ENCODE measurements at places on chromosomes 4 and X.

- DNase-seq, result no peak
Measured at GRCh38 chr4:80073473-80074008, 512 bp upstream of the ANTXR2 start.

DNA sequence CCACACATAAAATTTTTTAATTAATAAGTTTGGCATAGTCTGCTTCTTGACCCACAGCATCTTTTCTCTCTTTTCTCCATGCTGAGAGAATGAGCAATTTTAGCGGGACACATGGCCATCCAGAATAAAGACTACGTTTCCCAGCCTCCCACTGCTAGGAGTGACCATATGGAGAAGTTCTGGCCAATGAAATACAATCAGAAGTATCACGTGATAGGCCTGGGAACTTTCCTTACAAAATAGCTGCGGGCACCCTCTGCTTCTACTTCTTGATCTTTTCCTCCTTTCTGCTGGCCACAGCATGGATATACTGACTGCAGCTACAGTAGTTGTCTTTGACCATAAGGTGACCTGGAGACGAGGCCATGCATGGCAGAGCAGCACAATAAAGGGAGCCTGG, 348.0 kb downstream of the BCOR start:
- DNase-seq, result no peak

- no peak for DNase-seq
Measured at GRCh38 chrX:45845142-45845541, 644.5 kb upstream of the DIPK2B start.

GRCh38 chr4:82599336-82599735, 37.5 kb upstream of the TMEM150C start:
- DNase-seq, result no peak

- peak; percentile 17 for DNase-seq
Measured at GRCh38 chr4:4386296-4386735, 586 bp upstream of the NSG1 start.

DNA sequence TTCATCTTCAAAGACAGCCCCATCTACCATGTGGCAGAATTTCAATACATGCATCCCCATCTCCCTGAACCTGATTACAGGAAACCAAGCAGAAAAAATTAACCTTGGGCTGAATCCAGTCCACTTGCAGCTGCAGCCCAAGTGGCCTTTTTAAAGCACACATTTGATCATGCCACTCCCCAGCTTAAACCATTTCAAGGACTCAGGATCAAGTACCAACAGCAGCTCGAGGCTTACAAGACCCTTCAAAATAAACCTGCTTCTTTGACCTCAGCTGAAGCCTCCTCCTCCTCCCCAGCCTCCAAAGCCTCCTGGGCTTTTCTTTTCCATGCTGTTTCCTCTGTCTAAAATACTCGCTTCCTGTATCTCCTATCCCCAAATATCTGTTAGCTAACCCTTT, 50.7 kb upstream of the KIT start:
- no peak for DNase-seq

GRCh38 chrX:78315745-78316144, 11.7 kb downstream of the CYSLTR1 start:
- no peak for DNase-seq

DNA sequence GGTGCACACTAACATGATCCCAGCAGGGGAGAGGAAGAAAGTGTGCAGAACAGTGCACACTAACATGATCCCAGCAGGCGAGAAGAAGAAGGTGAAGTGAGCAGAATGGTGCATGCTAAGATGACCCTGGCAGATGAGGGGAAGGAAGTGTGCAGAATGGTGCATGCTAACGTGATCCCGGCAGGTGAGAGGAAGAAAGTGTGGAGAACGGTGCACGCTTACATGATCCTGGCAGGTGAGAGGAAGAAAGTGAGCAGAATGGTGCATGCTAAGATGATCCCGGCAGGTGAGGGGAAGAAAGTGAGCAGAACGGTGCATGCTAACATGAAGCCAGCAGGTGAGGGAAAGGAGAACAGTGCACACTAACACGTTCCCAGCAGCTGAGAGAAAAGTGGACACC, 83.7 kb downstream of the ACOX3 start:
- DNase-seq, result no peak

- peak; percentile 8 for DNase-seq
Measured at GRCh38 chr4:17613761-17614415, 553 bp upstream of the MED28 start.

GRCh38 chr4:143352720-143353119, 16.0 kb downstream of the GAB1 start:
- DNase-seq, result no peak

DNA sequence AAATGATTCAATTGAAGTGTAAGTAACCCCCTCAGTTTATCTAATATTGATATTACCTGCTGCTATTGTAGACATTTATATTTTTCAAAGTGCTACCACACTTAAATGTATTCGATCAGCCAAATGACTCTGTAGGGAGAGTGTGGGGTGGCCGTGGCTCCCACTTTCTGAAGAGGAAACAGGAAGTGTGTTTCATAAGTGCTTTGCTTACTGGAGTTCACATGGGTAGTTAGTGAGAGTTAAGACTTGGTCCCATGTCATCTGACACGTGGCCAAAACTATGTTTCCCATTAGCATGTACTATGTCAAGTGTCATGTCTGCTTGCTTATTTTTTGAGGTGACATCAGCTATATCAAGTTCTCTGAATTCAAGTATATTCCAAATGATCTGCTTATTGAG, 308.1 kb upstream of the GATB start:
- no peak for DNase-seq

- DNase-seq, result no peak
Measured at GRCh38 chr4:103498161-103499070, 221.4 kb downstream of the TACR3 start.

DNA sequence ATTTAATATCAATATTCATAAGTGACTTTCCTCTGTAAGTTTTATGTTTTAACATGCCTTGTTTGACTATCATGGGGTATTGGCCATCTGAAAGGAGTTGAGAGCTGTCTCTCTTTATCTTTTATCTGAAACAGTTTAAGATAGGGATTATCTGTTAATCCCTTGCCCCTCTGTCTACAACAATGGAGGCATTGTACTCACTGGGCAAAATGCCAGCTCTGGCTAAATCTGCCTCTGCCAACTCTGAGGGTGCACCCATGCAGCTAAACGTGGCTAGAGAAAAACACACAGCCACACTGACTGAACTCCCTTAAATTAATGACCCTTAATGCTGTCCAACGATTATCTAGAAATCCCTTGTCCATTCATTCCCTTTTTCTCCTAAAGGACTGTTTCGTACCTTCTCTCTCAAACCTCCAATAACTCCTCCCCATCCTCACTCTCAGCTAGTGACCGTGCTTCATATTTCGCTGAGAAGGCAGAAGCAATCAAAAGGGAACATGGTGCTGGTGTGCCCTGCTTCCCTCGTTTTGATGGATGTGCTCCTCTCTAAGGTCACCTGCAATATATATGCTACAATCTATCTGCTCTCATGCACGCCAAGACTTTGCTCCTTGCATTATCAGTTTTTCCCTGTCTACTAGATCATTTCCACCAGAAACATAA, 10.3 kb downstream of the PHKA2 start:
- no peak for DNase-seq

GRCh38 chr4:64432674-64433073, 23.4 kb upstream of the TECRL start:
- DNase-seq, result no peak

DNA sequence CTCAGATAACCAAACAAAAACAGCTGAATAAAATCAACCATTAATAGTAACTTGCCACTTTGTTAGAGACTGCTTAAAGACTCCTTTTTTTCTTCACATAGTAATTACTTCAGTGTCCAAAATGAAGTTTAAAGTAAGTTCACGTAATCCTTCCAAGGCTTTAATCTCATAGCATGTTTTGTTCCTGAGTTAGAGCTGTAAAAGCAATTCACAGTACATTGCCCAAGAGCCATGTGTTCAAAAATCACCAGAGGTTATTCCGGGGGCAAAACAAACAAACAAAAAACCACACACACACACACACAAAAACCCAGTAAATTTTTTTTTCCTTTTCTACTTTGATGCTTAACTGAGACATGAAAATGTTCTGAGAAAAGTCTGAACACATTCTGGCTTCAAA, 6.1 kb downstream of the GPR82 start:
- no peak for DNase-seq

GRCh38 chrX:139844163-139844562, 88.7 kb downstream of the ATP11C start:
- DNase-seq, result no peak

DNA sequence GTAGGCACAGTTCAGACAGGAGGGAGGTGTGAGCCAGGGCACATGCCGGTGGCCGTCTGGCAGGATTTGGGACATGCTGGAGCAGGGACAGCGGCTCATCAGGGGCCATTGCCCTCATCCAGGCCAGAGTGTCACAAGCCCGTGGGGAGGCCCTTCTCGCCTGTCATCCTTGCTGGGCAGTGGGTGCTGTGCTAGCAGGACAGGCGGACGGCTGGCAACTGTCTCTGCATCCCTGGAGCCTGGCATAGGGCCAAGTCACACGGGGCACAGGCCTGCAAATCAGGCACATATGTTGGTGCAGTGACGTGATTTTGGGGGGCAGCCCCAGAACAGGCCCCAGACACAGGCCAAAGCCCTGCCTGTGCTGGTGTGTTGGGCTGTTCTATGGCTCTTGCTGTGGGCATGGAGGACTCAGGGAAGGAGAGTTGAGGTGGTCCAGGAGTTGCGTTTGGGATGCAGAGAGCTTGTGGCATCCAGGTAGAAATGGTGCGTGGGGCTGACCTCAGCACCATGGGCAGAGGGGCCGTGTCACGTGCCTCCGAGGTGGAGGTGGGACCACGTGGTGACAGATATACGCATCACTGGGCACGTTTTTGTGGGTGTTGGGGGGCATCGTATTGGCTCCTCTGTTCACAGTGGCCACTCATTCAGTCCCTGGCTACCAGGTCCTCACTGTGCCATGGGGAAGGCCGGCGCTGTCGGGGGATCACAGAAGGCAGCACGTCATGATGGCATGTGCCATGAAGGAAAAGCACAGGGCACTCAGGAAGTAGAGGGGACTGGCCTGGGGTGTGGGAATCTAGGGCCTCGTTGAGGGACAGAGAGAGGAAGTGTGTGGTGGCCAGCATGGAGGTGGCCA, 14.6 kb upstream of the MSANTD1 start:
- no peak for DNase-seq

GRCh38 chrX:17552044-17552650, 177.1 kb downstream of the NHS start:
- DNase-seq, result no peak

DNA sequence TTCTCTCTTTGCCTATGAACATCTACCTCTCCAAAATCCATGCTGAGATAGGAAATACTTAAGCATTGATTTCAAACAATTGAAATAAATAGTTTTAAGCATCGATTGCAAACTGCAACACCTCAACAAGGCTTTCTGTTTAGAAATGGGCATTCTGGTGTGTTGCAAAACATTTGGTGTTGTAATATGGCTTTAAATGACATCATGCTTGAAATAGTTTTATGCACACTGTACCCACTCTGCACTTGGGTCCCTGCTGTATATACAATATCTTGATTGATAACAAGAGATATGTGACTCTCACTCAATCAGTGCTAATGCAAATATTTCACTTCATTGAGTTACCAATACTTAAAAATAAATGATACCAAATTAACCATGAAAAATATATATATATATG, 964.9 kb upstream of the GRIA3 start:
- no peak for DNase-seq

DNA sequence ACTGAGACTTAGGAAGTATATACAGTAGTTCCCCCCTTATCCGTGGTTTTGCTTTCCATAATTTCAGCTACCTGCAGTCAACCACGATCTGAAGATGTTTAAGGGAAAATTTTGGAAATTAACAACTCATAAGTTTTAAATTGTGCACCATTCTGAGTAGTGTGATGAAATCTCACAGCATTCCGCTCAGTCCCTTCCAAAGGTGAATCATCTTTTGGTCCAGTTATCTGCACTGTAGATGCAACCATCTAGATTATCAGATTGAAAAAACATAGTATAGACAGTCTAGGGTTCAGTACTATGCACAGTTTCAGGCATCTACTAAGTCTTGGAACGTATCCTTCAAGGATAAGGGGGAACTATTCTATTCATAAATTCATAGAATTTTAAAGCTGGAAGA, 109.0 kb downstream of the ANXA3 start:
- DNase-seq, result no peak

- DNase-seq, result no peak
Measured at GRCh38 chr4:64617800-64618199, 208.6 kb upstream of the TECRL start.

- DNase-seq, result no peak
Measured at GRCh38 chrX:22139822-22140221, 107.7 kb downstream of the PHEX start.

- no peak for DNase-seq
Measured at GRCh38 chr4:110949542-110949941, 326.7 kb upstream of the PITX2 start.

DNA sequence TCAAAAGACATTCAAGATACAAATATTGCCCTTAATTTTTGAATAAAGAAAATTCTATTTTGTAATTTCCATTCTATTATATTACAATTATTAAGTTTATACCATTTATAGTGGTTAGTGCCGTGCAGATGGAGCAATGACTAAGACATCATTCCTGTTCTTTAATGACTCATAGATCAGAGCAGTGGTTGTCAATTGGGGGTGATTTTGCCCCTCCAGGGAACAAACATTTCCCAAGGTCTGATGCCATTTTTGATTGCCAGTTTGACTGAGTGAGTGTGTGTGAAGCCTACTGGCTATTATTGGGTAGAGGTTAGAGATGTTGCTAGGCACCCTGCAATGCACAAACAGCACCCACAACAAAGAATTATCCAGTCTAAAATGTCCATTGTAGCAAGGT, 97.9 kb upstream of the DDIT4L start:
- no peak for DNase-seq

GRCh38 chrX:54043056-54043455, 1.2 kb downstream of the PHF8 start:
- no peak for DNase-seq

GRCh38 chr4:72909461-72909860, 160.1 kb downstream of the COX18 start:
- DNase-seq, result no peak

GRCh38 chr4:2789351-2789750, 3.5 kb upstream of the SH3BP2 start:
- no peak for DNase-seq

- DNase-seq, result no peak
Measured at GRCh38 chr4:184843984-184844554, 18.3 kb upstream of the ACSL1 start.

DNA sequence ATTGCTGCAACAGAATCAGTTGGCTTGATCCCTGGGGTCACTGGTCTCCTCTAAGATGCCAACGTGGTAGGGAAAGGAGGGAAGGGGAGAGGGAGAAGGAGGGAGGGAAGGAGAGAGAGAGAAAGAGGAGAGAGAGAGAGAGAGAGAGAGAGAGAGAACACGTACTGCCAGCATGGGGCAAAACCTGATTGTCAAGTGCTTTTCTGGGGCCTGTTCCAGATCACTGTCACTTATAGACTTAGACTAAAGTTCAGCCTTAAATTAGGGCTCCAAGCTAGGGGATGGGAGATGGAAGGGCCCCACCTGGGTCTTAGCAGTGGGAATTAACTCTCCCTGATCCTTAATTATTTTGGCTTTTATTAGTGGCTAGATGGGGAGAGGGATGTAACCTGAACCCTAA, 12.9 kb downstream of the SHROOM4 start:
- no peak for DNase-seq

All from activated CD4-positive, alpha-beta T cell treated with anti-CD3 and anti-CD28 coated beads, Interleukin-2, amount 50 U/mL, for 1 hour (primary cell).